RPMI7951 (cell line): ENCODE measurements at places on chromosomes 2 and 18. TPM values are rescaled to one million over a fixed set of nuclear protein-coding genes. Genes with fewer than 3 reads are reported as not detected.

Gene COLEC12
- total RNA-seq = 95.0 and 103 TPM in 2 replicates

- DNase-seq = no peak
Observed at GRCh38 chr2:120622159-120622869, 113.4 kb upstream of the GLI2 start.

GRCh38 chr18:44789710-44790109, 109.0 kb downstream of the SETBP1 start:
- DNase-seq = peak; percentile 81

Gene BMPR2
- 28.7 and 32.4 TPM in 2 replicates for total RNA-seq

Gene FOSL2
- total RNA-seq = 44.5 and 44.8 TPM in 2 replicates

- DNase-seq = no peak
Observed at GRCh38 chr2:3142961-3143571, 234.6 kb downstream of the EIPR1 start.

DNA sequence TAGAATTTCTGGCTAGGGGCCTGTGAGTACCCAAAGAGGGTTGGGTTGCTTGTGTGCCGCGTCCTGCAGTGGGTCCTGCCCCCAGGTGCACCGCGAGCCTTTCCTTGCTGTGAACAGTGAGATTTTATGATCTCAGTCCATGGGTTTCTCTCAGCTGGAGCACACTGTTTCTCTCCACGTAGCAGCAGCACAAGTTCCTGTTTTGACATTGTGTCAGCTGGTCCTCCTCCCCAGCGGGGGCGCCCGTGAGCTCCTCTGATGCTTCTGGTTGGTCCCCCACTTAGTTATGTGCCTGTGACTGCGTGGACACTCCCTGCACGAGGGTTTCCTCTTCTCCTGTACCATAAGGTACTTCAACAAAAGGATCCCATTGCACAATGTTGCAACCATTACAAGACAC, 29.8 kb downstream of the TSHZ1 start:
- no peak for DNase-seq

DNA sequence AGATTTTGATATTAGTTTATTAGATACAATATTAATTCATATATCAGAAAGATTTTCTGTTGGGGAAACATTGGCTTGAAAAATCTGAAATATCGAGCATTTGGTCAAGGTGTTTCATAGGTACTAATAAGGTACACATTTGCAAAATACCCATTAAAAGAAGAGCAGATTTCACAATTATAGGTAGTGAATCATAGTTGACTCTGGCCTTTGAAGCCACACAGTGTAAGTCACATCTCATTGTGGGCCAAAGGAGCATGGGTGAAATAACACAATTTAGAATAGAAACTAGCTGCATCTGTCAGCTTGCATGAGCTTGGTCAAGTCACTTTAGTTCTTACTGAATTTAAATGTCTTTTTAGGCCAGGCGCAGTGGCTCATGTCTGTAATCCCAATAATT, 4.9 kb downstream of the KDM3A start:
- no peak for DNase-seq

DNA sequence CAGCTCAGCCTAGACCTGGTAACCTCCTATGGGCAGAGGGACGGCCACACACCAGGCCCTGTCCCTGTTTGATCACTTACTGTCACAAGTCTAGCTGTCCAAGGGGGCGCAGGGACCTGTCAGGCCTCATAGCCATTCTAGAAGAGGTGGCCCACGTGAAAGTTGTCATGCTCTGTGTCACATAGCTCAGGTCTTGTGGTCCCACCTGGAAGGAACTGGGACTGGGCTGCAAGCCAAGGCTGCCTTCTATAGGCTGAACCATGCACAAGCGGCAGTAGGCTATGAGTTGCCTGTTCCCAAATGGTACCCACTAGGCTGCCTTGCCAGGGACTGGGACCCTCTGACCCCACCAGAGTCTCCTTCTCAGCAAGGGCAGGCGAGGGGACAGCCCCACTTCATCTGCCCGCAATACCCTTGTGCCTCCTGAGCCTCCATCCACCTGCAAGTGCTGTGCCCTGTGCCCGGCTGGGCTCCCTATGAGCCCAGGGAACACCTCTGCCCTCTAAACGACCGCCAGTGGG, 177.5 kb downstream of the ANAPC1 start:
- DNase-seq = no peak

Gene SMYD5
- total RNA-seq = 20.1 and 21.5 TPM in 2 replicates

Gene SIX3
- not detected in 2 replicates for total RNA-seq

GRCh38 chr2:19600506-19600905, 242.1 kb upstream of the OSR1 start:
- no peak for DNase-seq

GRCh38 chr2:46385786-46386577, 88.8 kb downstream of the EPAS1 start:
- DNase-seq = peak; percentile 37

DNA sequence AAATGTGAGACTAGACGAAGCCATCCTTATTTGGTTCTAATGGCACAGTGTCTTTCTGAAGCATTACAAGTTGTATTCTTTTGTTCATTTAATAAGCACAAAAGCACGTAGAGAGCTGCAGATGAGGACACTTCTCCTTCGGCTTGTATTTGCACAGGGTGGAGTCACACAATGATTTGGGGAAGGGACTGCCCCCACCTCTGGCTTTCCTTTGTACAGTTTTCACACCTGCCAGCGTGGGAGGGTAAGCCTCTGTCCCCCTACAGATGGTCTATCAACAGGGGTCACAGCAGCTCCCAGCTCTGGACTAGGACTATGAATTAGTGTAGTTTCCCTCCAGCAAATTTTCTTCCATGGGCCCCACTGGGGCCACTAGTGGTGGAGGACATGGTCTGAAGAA, 108.2 kb upstream of the KLHL14 start:
- DNase-seq = no peak
